Stimulated activated CD4-positive, alpha-beta T cell treated with anti-CD3 and anti-CD28 coated beads, Interleukin-2, amount 100 ng/mL, for 24 hours (primary cell): ENCODE measurements at places on chromosomes 16 and 17.

DNA sequence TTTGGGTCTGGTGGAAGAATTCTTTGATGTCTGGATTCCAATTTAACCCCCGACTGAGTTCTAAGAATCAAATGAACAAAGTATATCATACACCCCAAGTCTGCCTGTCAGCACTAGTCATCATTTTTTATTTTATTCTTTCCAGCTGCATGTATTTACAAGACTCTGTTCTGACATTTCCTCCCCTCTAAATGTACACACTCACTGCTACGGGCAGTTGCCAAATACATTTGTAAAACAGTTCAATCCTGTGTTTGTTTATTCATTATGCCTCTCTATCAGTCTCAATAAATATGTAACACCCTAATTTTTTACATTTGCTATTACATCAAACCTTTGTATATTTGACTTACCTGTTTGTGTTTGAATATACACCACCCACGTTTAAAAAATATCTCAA is 422.3 kb upstream of the PSMD7 start:
- DNase-seq, result no peak

- peak; percentile 66 for DNase-seq
These were observed 24.3 kb upstream of the KRT20 start for GRCh38 chr17:40909351-40909750.

DNA sequence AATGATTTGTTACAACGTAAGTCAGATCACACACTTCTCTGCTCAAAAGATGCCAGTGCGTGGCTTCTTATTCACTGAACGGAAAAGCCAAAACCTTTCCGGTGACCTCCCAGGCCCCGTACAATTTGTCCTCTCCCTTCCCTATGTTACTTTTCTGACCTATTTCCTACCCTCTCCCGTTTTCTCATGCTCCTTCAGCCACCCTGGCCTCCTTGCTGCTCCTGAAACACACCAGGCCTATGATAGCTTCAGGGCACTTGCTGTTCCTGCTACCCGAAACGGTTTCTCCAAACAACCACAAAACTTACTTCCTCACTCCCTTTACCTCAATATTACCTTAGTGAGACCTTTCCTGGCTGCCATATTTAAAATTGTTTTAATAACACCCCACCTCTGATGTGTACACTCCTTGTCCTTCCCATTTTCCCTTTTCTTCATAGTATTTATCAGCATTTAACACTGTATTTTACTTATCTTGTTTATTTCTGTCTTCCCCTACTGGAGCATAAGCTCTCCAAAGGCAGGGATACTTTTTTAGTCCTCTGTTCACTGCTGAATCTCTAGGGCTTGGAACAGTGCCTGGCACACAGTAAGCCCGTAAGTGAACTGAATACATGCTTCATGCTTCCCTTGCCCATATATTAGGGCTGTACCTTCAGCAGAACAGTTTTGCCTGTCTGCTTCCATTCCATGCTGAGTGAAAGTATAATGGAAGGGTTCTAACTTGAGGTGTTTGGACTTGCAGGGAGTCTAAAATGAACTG is 10.9 kb upstream of the ARL2BP start:
- DNase-seq, result no peak

DNA sequence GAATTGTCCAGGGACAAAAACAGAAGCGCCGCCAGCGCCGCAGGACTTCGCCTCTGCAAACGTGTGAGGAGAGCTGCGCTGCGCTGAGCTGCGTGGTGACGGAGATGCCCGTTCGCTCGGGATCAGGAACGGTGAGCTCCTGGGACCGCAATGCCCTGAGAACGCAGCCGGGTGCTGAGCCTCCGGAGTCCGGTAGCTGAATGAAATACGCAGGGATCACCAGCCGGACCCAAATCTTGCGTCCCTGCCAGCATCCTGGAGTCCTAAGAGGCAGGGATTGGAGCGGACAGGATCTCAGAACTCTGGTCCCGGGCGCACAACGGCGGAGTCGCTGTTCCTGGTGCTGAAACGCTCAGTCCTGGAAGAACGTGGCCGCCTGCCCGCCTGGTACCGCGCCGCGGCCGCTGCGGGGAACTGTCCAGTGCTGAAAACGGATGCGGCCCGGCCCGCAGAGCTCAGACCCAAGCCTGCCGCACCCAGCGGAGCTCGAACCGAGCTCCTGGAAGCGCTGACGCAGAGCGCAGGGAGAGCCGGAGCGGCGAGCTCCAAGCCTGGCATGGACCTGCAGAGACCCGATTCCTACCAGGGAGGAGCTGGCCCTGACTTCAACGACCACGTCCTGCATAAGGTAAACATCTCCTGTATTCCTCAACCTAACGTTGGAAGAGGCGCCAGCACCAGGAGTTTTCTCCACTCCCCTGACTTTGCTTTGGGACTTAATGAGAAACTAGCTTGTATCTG is 41.5 kb downstream of the CD300LF start:
- peak; percentile 74 for DNase-seq

DNA sequence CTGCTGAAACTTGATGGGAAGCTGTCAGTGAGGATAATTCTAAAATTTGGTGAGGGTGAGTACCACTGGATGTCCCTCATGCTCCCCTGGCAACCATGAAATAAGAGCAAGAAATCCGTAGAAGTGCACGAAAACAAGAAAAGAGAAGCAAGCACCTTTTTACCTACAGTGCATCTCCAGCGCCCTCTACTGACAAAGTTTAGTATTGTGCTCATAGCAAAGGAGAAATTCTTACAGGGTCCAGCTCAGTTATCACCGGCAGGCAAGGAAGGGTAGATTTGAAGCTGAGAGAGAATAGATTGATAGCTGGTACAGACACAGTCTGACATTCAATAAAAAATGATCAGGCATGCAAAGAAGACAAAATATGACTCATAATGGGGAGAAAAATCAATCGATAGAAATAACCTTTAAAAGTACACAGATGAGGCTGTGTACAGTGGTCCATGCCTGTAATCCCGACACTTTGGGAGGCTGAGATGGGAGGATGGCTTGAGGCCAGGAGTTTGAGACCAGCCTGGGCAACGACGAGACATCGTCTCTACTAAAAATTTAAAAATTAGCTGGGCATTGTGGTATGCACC is 28.3 kb upstream of the TEX2 start:
- DNase-seq, result no peak

DNA sequence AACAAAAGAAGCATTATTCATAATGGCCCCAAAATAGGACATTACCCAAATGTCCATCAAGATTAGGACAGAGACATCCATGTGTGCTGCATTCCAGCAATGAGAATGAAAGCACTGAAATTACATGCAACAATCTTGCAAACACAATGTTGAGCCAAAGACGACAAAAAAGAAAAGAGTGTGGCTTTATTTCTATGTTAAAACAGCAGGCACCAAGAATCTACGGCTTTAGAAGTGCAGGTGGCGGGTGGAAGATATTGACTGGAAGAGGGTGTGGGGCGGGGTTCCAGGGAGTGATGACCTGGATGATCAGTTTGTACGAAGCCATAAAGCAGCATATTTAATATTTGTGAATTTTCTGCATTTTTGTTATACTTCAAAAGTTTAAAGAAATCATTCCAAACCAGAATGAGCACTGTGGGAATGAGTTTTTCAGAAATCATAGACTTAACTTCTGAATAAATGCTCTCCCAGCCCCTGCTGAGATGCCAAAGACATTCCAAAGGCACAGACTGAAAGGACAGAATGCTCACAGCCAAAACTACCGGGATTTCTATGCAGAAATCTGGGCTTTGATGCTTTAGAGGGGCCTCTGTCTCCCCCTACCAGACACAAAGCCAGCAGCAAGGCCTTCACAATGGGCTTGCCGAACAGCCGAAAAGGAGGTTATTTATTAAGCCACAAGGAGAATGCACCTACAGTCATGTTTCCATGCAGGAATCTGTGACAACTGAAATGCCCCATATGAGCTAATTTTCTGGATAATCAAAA is 361.6 kb downstream of the GRIN2A start:
- no peak for DNase-seq

GRCh38 chr17:72379516-72379915 is 258.7 kb downstream of the SOX9 start:
- no peak for DNase-seq

DNA sequence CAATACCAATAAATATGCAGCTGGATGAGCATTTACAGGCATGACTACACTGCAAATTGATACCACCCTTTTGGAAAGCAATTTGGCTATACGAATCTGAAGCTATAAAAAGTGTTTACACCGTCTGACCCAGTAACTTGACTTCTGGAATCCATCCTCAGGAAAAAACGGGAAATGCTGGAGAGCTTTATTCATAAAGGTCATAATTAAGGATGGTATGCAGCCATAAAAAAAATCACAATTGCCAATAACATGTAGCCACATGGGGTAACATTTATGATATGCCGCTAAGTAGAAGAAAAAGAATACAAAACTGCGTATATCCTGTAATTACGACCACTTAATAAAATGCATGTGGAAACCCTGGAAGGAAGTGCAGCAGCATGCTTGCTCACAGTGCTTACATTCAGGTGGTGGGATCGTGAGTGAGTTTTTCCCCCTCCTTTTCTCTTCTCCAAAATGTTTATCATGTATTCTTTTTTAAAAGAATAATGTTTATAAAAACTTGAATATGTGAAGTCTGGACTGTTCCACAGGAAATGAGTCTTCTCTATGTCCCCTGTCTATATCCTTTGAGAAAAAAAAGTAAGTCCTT is 34.2 kb downstream of the COPRS start:
- DNase-seq, result no peak

GRCh38 chr16:12516621-12517309 is 286.9 kb downstream of the CPPED1 start:
- DNase-seq, result no peak

DNA sequence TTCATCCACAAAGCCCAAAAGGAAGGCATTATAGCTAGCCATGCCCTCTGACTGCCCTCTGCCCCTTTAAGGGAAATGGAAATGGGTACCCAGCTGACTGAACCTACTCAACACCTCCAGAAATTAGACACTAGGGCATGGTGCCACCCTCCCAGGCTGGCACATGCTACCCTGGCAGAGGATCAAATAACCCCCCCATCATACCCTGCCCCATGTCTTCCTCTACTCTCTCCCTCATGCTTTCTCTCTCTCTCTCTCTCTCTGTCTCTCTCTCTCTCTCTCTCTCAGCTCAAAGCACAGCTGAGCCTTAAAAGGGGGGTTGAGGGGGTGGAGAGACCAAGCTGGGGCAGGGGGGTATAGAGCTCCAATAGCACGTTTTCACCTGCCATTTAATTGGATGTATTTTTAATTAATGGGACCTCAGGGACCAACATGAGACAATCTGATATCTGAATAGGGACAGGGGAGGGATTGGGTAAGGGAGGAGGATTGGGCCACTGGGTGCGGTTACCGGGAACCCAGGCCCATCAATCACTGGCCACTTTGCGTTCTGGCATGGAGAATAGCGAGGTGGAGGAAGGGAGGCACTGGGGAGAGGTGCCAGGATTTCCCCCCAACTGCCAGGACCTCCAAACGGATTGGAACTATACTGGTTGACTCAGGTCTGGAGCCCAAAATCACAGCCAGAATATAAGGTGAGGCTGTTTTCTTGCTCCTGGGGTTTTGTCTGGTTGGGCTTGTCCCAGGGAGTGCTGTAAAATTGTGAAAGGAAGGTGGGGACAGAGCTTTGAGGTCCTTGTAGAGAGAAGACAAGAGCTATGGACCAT is 57.8 kb downstream of the NEUROD2 start:
- no peak for DNase-seq

DNA sequence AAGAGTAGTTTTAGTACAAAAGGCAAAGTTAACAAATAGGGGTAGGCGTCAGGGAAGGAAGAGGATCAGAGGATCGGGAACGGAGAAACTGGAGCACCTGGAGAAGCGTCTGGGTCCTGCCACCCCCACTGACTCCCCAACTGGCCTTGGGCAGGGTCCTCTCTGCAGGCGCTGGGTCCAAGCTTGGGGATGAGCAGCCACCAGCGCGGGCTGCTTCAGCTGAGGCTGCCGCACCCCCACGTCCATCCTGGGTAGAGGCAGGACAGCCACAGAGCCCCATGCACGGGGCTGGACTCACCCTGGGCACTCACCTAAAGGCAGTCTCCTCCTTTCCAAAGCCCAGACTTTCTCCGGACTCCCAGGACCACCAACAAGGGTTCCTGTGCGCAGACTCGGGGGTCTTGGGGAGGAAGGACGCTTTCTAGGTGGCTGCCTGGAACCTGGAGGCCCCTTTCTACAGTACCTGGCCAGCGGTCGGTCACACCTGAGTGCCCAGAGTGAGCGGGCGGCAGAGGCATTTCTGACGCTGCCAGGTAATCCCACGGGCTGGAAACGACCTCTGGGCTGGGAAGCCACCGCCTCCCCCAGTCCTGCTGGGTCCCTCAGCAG is 1.1 kb downstream of the HS3ST6 start:
- no peak for DNase-seq

GRCh38 chr17:77833769-77834168 is 124.7 kb upstream of the TNRC6C start:
- DNase-seq, result no peak

GRCh38 chr16:48105976-48106375 is 49.8 kb downstream of the ABCC12 start:
- no peak for DNase-seq

- DNase-seq, result no peak
These were observed 17.7 kb upstream of the DOC2B start for GRCh38 chr17:199191-199604.

GRCh38 chr17:19708431-19709175 is 7.8 kb downstream of the SLC47A2 start:
- DNase-seq, result no peak

GRCh38 chr17:59619035-59619297 is 729 bp upstream of the CLTC start:
- DNase-seq, result no peak

GRCh38 chr16:89052191-89052889 is 41.3 kb upstream of the ACSF3 start:
- no peak for DNase-seq

DNA sequence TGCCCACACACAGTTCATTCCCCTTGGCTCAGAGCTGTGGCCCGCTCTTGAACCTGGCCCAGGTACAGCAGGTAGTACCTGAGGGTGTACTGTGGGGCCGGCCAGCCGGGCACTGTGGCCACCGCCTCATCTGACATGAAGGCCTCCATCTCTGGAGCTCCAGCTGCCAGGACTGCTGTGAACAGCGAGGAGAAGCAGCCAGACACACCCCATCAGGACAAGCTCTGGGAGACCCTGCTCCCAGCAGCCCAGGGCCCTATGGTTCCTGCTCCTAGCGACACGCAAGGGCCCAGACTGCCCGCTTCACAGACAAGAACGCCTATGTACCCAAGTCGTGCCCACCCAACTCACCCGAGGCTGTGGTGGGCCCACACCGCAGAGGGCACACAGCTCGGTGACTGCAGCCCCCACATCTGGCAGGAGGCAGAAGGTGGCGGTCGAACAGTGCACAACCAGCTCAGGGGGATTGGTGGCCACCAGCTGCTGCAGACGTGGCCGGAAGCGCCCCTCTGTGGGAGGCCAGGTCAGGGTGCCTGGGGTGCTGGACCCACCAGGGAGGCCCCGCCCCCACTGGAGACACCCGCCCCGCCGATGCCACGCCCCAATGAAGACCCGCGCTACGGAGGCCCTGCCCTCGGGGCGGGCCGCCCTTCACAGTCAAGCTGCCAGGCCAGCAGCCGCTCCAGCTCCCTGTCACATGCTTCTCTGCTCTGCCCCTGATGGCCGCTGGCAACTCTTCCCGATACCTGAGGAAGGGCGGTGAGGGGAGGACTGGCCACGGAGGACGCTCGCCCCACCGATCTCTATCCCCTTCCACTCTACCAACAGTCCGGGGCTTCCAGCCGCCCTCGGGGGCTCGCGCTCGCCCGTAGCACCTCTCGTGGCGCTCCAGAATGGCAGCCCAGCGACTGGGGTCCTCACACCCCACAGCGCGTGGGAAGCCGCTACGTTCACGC is 1.1 kb upstream of the STUB1 start:
- peak; percentile 60 for DNase-seq

GRCh38 chr17:18257268-18257981 is 1.1 kb downstream of the FLII start:
- peak; percentile 38 for DNase-seq
